ENCODE measurements at places on chromosomes 2 and 18.

DNA sequence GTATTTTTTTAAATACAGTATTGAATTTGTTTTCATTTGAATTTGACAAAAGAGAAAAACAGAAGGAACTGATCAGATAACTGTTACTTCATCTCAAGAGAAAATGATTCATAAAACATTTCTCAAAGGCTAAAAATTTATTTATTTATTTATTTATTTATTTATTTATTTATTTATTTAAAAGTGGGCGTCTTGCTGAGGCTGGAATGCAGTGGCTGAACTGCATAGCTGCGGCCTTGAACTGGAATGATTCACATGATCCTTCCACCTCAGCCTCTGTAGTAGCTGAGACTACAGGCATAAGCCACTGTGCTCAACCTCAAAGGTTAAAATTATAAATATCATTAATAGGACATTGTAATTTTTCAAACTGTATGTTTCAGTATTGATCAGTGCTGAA lies 4.5 kb upstream of the PUM2 start:
- no peak for DNase-seq

DNA sequence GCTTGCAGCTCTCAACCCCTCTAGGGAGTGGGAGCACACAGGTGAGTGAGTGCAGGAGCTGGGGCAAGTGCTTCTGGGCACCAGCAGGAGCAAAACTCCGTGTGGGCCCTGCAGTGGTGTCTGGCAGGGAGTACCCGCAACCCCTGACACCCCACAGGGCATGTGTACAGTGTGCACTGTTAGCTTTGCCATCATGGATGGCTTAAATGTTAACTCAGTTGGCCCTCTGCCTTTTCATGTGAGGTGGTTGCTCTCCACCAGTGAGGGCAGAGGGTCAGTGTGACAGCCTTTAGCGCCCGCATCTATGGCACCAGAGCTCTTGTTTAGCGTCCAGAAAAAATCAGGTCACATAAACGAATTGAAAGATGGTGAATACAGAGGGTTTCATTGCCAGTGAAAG lies 92.7 kb downstream of the TPGS2 start:
- no peak for DNase-seq

DNA sequence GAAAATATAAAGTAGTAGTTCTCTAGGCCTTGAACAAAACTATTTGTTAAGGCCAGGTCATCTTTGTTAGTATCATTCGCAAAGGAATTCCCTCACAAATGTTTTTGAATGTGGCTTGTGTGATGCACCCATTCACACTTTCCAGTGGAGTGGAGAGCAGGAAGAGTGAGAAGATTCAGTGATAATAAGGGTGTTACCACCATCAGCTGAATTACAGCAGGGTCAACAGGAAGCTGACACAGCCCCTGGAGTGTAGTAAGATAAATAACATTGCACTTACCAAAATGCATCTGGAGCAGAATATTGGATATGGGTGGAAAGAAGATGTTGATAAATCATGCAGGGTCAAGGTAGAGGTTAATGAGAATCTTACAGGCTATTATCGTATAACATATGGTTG lies 231.0 kb downstream of the DSC3 start:
- DNase-seq, result no peak

- no peak for DNase-seq
These were observed 480.2 kb upstream of the ACVR2A start for GRCh38 chr2:147364597-147364996.

DNA sequence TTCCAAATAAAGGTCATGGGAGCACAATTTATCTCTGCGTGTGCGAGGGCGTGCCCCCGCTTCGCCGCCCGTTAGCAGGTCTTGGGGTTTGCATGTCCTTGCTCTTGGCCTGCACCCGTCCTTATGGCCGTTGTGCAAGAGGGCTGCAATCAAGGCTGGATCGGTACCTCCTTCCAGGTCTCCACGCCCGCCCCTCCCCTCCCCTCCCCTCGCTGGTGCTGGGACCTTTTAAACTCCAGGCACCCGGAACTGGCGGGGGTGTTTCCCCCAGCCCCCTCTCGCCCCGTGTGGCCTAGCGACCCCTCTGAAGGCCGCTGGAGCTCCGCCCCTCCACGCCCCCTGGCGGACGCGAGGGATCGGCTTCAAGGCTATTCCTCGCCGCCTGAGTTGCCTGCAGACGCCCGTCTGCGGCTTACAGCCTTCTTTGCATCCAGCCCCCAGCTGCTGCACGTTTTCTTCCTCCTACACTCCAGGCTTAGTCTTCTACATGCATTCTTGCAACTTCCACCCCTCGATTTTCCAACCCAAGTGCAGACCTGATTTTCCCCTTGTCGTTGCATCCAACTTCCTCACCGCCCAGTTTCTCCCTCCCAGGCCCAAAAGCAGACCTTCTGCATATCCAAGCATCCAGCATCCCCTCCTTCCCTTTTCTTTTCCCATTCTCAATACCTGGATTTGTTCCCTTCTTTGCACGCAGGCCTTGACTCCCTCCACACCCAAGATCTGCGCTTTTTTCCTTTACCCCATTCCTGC lies 577 bp downstream of the IDH1 start:
- DNase-seq, result peak; percentile 80

GRCh38 chr18:68533641-68534040 lies 181.3 kb downstream of the TMX3 start:
- no peak for DNase-seq

GRCh38 chr18:51867767-51868166 lies 472.2 kb upstream of the DCC start:
- DNase-seq, result no peak

DNA sequence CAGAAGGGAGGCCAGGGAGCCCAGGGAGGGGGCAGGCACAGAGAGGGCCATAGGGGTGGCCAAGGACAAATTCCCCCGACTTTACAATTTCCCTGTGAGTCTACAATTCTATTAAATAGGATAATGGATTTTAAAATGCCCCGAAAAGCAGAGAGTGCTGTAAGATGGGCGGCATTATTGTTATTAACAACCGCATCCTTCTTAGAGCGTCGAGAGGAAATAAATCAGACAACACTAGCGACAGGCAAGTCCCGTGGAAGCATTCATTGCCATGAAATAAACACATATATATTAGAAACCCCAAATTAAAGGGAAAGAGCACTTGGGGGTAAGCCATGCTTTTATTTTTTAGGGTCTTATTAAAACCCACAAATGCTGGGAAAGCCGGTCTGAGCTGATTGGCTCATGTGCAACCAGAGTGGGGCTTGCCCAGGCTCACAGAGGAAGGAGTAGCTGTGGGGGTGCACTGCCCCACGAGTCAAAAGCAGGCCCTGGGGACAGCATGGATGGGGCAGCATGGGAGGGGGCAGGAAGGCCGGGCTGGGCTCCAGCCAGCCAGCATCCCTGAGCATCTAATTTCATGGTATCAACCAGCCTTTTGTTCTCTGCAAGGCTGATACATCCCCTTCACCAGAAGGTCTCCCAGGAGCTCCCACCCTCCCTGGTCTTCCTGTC lies 187.1 kb downstream of the CELF4 start:
- no peak for DNase-seq

GRCh38 chr2:80489717-80490116 lies 185.2 kb upstream of the LRRTM1 start:
- DNase-seq, result no peak

GRCh38 chr18:46675112-46675511 lies 18.1 kb upstream of the LOXHD1 start:
- no peak for DNase-seq

DNA sequence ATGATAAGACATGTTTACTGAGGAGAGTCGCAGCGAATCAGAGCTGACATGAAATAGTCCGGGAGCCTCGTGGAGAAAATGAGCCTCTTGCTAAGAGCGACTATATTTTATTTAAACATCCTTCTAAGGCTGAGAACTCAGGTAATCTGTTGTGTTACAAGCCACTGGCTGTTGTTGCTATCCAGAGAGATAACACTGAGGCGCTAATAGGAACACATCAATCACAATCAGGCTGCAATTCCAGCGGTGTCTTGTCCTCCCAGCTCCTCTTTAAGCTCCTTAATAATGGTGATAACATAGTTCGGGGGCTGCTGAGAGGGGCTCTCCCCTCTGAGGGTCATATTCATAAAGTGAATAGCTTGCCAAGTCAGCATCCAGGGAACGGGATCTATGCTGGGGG lies 95.1 kb downstream of the INSIG2 start:
- no peak for DNase-seq

GRCh38 chr2:233471291-233472035 lies 95.1 kb downstream of the USP40 start:
- no peak for DNase-seq

- no peak for DNase-seq
These were observed 36.8 kb downstream of the HRH4 start for GRCh38 chr18:24497031-24497754.

DNA sequence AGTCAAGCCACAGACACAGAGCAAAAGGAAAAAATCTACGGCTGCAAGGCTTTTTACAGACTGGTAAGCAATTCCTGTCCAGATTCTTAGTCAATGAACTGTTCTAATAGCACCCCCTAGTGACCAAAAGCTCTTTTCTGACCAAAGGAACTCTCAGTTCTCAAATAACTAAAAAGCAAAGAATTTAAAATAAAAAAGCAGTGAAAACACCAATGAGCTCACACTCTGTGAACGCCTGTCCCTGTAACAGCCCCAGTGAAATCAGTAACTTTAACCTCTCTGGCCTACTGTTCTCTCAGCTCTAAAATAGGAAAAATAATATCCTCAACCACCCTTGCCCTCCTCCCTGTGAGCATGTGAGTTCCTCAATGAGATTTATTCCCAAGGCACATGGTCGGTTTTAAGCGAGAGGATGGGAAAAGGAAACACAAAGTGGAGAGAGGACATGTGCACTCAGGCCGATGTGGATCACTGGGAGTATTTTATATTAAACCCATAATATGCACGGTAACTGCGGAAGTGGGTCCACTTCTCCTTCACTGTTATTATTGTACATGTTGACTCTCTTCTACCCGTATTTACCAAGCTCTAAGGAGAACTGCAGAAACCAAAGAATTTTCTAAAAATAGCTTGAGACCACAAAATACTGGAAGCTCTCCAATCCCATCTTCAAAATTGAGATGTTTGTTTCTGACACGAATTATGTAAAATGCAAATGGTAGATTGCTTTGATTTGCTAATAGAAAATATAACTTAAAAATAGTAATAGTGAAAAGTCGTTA lies 128.5 kb downstream of the STK39 start:
- peak; percentile 81 for DNase-seq

DNA sequence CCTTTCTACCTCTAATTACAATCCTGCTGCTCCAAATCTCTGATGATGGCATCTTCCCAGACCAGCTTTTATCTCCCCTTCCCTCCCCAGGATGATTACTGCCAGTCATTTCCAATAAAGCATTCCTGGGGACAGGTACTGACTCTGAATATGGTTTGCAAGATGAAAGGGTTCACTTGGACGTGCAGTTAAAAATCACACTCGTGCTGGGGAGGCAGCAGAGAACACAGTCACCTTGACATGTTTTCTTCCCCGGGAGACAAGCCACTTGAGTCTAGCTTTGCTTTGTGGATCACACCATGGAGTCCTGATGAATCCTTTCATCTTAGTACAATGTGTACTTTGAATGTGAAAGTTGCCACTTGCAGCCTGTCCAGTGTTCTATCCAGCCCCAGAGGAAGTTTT lies 175.0 kb downstream of the ALPK2 start:
- no peak for DNase-seq

GRCh38 chr18:37447962-37448888 lies 117.4 kb downstream of the CELF4 start:
- no peak for DNase-seq

GRCh38 chr18:67553437-67553836 lies 36.9 kb upstream of the DSEL start:
- DNase-seq, result no peak

All from inflammatory macrophage treated with lipopolysaccharide for 4 hours (primary cell).